Activated naive CD8-positive, alpha-beta T cell treated with anti-CD3 and anti-CD28 coated beads for 36 hours (primary cell): ENCODE measurements at places on chromosomes 6 and 20.
A peak's percentile ranks its signal among the peaks of the same experiment; 100 is the strongest.

DNA sequence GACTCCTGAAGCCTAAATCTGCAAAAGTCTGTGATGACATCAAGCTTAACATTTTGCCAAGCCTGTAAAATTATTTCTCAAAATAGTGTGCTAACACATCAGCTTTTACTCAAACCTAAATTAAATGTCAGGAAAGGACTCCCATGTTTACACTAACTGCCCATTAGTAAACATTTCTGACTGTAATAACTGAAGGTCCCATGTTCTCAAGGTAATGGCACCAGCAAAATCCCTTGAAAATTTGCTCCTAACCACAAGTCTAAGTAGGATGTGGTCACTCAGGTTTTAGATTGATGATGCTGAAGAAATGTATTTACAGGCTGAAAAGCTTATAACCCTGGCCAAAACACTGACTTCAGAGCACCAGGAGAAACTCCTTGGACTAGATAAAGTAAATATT lies 33.0 kb downstream of the BACH2 start:
- no peak for DNase-seq

GRCh38 chr20:6231556-6231955 lies 108.7 kb upstream of the FERMT1 start:
- DNase-seq: no peak

DNA sequence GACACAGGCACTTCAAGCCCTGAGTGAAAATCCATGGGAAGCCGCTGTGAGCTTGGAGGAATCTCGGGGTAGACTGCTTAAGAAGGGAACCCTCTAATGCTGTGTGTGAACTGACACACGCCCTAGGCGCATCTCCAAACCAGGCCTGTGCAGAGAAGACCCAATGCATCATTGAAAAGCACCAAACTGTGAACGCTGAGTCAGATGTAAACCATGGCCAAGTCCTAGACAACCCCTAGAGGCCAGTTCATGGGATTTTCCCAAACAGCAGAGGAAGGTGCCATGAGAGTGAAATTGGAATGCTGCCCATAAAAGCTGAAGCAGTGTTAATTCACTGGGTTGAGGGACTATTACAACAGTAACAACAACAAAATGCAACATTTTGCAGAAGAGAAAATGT lies 296.5 kb downstream of the SMOC2 start:
- DNase-seq: no peak

DNA sequence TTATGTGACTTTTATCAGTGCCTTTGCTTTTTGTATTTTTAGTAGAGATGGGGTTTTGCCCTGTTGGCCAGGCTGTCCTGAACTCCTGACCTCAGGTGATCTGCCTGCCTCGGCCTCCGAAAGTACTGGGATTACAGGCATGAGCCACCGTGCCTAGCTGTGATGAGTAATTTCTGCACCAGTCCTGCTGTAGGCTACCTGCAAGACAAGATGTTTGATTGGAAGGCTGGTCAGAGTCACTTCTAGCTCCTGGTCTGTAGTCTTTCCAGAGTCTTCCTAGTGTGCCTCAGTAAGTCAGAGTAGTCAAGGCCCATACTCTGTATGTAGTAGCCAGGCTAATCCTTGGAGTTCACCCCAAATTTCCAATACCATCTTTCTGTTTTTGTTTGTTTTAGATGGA lies 8.9 kb downstream of the TIAM2 start:
- DNase-seq: no peak

- DNase-seq: no peak
Observed at GRCh38 chr6:105844275-105844883, 241.8 kb upstream of the PRDM1 start.

GRCh38 chr6:37696220-37696840 lies 1.4 kb downstream of the MDGA1 start:
- peak; percentile 40 for DNase-seq

DNA sequence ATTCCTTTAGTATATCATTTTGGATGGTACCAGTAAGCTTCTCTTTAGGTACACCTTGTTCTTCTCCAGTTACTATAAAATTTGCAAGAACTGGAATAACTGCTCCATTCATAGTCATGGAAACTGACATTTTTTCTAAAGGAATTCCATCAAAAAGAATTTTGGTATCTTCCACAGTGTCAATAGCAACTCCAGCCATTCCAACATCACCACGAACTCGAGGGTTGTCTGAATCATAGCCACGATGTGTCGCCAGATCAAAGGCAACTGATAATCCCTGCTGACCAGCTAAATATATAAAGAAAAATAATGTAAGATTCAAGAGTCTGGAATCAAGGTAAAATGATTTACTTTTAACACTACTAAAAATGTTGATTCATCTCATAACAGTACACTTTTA lies 5.3 kb downstream of the MMUT start:
- no peak for DNase-seq

GRCh38 chr6:43054206-43054943 lies 724 bp upstream of the CUL7 start:
- DNase-seq: no peak

- peak; percentile 58 for DNase-seq
Observed at GRCh38 chr6:32664827-32665362, 1.6 kb downstream of the HLA-DQB1 start.

DNA sequence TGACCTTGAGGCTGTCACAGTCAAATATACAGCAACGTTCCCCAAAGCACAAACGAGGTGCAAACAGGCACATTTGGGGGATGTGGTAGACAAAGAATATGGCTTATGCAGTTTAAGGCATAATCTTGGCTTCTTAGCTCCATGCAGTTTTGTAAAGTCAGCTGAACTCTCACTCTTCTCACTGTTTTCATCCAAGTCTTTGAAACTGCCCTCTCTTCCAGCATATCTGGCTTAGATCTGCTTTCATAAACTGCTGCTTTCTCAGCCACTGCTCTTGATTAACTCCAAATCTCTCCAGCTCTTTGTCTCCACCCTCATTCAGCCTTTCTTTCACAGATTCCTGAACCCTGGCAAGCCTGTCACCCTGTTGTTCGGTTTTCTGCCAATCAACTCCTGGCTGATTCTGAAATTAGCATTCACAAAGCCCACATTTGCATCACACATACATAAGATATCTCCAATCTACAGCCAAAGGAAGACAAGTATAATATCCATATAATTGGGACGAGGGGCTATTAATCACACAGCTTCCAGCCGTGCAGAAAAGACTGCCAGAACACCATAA lies 301.1 kb upstream of the RNF217 start:
- no peak for DNase-seq

- DNase-seq: peak; percentile 59
Observed at GRCh38 chr20:46562373-46563169, 12.1 kb upstream of the OCSTAMP start.

DNA sequence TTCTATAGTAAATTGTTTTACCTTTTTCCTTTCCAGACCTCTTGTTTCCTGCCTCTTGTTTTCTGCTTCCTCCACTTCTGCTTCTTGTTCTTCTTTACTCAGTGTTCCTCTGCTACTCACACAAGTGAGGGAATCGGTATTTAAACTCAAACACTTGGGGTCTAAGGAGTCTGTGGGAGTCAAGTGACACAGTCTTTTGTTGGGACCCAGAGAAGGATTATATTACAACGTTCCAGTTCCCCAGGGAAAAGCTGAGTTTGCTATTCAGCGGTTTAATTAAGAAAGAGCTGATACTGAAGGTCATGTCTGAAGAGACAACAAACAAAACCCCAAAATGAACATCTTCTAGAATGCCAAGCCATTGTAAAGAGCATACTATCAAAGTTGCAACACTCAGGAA lies 107.8 kb upstream of the CITED2 start:
- no peak for DNase-seq

GRCh38 chr6:40715570-40716403 lies 128.6 kb upstream of the LRFN2 start:
- no peak for DNase-seq

DNA sequence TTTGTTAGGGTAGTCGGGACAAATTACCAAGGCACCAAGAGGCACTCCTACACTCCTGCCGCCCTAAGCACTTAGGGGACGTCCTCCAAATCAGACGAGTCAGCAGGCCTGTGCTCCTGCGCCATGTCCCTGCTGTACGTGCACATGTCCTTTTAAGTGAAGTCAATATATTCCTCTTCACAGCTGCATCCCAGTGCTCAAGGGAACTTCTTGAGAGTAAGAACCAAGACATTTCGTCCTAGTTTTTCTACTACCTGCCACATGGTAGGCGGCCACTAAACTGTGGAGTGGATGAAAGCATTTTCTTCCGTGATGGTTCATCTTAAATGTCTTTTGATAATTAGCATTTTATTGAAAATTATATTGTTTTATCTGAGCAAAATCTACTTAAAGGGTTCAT lies 100.7 kb downstream of the RPP40 start:
- DNase-seq: no peak

DNA sequence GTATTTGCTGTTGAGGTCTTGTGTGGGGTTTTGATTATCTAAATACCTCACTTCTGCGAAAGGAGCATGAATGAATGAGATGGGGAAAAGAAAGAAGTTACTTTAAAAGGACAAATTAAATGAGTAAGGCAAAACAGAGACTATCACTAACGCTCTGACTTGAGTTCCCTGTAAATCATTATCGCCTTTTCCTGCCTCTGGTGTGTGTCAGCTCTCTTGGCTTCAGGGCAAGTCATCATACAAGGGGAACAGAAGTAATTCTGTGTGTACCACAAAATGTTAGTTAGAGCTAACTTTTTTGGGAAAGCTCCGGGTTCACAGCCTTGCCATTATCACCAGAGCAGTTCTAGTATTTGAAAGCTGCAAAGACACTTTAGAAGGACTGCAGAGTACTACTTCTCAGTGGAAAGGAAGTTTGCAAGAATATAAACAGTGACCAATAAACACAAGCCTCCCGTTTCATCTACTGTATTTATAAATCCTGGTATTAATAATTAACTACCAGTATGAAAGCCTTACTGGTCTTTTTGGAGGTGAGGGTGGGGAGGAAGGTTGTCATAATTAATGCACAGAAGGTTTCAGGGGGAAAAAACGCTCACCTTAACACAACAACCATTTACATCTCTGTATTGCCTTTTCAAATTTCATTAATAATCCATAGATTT lies 1.2 kb downstream of the DZANK1 start:
- no peak for DNase-seq

DNA sequence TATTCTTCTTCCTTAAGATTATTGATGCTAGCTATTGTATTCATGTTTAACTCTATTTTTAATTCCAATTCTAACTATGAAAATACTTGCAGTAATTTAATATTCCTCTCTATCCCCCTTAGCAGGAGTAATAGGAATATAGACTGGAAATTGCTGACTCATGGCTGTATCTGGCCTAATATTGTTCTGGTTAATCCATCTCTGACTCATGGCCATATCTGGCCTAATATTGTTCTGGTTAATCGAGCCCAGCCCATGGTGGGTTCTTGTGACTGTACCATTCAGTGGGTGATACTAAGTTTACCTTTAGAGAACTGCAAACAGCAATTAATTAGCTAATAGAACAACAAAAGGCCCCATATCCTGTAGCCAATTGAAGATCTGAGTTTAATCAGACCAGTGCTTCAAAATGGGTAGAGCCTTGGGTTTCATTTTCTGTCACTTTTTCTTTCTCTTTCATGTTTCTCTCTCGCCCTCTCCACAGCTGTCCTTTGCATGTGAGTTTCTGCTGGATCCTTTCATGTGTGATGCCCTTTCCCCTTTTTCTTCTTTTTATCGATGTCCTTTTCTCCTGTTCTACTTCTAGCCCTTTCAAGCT lies 50.6 kb downstream of the SLC22A3 start:
- no peak for DNase-seq

DNA sequence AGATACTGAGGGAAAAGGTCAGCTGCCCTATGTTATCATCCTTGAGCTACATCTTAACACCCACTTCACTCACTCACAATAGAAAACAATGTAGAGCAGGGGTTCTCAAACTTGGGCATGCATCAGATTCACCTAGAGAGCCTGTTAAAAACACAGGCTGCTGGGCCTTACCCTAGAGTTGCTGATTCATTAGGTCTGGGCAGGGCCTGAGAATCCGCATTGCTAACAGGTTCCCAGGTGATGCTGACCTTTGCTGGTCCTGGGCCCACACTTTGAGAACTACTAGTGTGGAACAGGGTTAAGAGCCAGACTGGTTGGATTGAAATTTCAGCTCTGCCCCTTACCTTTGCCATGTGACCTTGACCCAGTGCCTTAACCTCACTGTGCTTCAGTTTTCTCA lies 25.1 kb downstream of the RSPO4 start:
- DNase-seq: no peak

DNA sequence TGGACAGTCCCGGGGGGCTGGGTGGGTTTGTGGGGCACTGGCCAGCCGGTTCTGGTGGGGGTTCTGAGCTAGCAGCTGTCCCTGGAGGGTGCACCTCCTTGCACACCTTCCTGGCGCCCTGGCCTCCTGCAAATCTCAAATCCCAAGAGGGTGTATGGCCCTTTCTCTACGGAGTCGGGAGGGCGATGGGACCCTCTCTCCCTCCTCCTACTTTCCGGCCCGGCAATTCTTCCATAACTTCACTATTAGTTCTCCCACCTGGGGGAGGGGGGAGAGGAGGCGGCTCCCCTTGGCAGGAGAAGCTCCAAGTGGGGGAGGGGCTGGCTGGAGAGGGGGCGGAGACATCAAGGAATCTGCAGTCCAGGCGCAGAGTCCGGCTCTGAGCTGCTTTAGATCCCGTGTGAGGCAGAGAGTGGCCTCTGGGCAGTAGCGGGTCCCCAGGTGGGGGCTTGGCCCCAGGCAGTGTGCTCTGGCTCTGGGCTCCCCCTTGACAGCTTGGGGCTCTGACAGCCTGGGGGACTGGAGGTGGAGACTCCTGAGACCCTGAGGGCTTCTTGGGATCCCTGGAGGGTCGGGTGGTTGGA lies 1.4 kb upstream of the LAMA5 start:
- no peak for DNase-seq

DNA sequence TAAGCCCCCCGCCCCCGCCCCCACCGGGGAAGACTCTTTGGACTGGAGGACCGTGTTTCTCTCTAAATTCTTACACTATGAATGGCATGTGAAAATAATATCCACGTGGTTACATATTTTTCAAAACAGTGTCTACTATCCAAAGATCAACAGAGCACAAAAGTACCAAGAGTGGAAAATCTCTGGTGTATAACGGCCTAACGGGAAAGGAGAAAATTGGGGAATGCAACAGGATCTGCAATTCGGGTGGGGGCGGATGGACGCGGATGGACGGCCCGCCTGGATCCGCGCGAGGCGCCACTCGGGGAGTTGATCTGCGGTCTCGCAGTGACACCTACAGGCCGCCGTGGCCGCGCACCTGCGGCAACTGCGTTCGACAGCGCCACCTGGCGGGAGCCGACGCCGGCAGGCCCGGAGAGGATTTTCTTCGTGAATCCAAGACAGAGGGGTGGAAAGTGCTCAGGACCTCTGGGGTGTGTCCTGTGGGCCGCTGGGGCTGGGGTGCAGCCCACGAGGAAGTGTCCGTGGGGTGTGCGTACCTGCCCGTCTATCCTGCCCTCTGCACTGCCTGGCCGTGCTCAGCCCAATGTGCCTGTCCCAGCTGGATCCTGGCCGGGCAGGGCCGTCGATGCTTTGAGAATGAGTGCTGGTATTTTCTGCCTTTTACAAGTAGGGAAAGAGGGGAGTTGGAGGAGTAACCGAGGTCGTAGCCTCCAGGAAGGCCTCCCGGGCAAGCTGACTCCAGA lies 18.6 kb downstream of the ANKRD60 start:
- peak; percentile 86 for DNase-seq

DNA sequence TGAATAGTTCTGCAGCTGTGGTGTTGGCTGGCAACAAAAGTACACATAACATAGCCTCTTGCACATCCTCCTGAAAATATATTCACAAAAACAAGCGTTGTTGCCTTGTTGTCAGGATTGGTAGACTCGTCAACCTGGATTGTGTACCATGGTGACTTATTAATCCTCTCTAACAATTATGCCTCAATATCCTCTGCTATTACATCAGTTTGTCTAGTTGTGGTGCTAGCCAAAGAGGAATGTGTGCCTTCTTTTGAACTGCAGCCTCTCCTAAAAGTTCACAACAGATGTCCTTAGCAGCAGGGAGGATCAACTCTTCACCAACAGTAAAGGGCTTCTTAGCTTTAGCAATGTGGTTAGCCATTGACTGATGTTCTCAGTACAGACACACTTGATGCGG lies 3.6 kb upstream of the SF3B5 start:
- no peak for DNase-seq
